Inflammatory macrophage treated with lipopolysaccharide for 1 hour (primary cell): ENCODE measurements at places on chromosomes 2 and 18.

GRCh38 chr2:172370821-172371455, 56.4 kb upstream of the ITGA6 start:
- no peak for DNase-seq

DNA sequence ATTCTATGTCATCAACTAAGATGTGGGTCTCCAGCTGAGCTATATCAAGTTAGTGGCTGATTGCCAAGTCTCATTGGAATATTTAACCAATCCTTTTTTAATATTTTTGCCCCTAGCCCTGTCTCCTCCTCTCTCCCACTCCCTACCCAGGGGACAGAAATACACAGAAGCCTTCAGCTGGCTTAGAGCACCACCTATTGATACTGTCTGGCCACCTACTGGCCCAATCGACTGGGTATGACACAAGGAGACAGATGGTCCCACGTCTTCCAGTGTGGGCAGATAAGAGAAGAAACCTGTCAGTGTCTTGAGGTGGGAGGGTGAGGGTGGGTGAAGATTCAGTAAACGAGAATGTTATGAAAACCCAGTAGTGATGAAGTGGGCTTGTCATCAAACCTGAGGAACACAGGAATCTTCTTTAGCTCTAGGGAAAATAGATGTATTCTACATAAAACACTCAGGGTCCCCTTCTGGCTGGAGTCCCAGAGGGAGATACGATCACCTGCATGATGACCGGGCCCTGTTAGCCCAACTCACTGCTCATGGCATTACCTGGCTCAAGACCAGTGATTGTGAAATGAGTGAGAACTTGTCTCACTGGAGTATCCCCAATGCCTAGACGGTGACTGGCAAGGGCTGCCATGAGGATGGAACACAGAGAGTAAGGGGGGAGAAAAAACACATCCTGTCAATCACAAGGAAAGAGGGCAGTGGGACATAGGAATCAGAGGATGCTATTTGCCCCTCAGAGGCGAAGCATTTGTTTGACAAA, 26.7 kb downstream of the POLR1A start:
- peak; percentile 59 for DNase-seq

DNA sequence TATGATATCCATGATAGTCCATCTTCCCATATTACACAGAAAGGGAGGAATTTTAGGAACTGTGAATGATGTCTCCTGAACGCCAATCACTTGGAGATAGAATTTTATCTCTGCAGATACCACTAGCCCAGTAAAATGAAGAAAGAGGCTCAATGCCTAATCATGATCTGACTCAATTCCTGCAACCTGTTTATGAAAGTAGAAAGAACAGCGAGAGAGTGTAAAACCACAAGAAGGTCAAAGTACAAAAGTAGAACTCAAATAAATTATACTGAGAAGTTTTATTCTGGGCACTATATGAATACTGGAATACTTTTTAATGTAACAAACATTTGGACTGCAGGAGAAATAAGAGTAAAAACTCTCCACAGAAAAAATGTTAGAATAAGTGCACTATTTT, 892.1 kb upstream of the DDX18 start:
- no peak for DNase-seq

GRCh38 chr2:100278986-100279385, 43.3 kb downstream of the LONRF2 start:
- DNase-seq: no peak

- no peak for DNase-seq
These were observed 54.8 kb downstream of the GBX2 start for GRCh38 chr2:236113425-236113824.

GRCh38 chr2:41806286-41806685, 241.5 kb upstream of the PKDCC start:
- DNase-seq: no peak

DNA sequence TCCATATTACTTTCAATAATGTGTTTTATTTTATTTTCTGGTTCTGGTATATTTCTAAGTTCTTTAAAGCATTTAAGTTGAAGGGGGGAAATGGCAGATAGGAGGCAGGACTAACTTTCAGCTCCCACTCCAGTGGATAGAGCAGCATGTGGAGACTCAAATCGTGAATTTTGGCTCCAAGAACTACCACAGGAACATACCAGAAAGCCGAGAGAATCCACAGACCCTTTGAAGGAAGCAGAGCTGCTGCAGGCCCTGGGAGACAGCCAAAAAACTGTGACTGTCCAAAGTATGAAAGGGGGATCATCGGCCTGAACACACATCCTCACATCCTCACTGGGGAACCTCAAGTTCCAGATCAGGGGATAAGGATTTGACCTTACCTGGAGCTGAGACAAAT, 207.6 kb upstream of the VWC2L start:
- no peak for DNase-seq

DNA sequence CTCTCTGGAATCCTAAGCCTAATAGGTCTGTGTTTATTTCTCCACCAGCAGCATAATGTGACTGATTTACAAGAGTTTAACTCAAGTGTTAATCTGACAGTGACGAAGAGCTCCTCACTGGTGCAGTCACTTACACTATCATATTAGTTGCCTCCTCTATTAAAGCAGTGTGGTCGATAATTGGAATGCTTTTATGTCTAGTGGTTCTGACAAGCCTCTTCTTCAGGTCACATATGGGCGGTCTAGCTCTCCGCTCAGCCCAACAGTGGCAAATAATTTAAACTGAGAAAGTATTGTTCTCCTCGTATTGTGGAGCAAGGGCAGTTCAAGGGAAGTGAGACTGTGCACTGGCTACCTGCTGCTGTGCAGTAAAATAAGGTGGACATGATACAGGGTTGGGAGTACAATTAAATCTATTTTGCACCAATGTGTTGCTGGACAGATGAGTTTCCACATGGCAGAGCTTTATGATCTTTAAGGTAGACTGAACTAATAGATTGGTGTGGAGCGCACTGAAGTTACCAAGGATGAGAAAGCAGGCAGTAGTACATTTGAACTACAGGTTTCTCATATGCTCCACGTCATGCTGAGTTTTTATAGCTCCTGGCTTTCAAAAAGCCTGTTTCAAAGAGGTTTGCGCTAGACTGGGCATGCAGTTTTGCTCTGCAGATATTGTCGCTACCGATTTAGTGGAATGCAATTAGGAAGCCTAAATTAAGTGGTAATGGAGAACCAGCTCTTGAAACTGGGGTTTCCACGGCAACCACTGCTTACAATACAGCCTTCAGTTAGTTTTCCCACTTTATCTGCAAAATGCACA, 151.7 kb upstream of the POU3F3 start:
- DNase-seq: no peak

DNA sequence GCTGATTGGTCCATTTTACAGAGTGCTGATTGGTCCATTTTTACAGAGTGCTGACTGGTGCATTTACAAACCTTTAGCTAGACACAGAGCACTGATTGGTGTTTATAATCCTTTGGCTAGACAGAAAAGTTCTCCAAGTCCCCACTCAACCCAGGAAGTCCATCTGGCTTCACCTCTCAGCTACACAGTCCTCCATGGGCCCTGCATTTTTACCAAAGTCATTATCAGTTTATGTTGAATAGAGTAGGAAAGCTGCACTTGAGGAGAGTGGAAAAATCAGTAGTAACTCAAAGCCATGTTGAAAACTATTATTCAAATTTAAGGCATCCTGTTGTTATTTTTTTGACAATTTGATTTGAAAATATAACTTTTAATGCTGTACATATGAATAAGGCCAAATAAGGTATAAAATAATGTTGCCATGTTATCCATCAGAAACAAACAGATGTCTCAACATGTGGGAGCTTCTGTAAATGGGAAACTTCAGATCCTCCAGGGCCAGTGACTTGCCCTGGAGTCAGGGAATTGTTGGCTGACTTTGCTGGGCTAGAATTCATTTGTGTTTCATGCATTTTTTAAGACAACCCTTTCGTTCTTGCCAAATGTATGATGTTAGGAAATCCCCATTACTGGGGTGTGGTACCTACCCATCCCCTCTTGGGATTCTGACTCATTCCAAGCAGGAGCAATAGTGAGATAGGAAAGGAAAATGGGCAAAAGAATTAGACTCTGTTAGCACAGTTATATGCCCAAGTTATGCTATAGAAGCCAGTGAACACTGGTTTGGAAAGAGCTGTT, 37.8 kb upstream of the CCDC195 start:
- no peak for DNase-seq

GRCh38 chr2:30195016-30195415, 36.3 kb upstream of the LBH start:
- no peak for DNase-seq

DNA sequence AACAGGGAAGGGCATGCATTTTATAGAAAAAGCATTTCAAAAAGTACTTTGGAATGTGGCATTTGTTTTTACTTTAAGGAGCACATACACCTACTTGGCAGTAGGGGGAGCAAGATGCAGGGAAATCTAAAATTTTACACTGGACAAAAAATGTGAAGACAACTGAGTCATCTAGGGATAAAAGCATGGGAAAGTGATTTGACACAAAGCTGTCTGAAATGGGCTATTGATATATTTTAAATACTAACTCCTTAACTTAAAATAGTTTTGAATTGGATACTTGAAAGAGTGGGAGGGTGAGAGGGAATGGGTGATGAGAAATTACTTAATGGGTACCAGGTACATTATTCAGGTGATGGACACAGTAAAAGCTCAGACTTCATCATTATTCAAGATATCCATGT, 15.8 kb downstream of the TMEM200C start:
- DNase-seq: peak; percentile 10

DNA sequence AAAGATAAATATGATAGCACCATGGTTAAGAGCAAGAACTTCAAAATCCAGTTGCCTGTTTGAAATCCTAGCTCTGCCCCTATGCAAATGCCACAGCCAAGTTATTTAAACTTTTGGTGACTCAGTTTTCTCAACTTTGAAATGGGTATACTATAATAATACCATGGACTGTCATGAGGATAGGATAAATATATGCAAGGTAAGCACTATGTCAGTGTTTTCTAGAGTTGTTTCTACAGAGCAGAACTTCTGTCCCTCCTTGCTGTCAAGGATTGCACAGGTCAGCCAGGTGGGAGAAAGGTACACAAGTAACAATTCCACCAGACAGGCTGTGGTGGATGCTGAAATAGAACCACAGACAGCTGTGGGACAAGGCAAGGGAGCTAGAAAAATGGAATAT, 55.7 kb upstream of the BOD1L2 start:
- no peak for DNase-seq

DNA sequence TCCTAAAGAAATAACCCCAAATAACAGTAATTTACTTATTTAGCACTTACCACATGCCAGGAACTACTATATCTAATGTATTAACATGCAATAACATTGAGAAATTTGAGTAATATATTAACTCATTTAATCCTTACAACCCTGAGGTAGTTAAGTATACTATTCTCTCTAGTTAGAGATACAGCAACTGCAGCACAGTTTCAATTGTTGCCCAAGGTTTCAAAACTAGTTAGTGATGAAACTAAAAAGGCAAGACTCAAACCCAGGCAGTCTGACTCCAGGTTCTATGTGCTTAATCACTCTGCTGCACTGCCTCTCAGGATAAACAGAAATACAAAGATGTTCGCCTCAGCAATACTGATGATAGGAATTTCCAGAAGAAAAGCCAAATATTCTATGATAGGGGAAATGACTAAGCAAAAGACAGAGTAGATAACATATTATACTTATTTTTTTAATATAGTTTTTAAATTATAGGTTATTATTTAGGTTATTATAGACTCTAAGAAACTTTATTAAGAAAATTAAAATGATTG, 88.0 kb downstream of the SS18 start:
- no peak for DNase-seq

GRCh38 chr2:69565431-69565839, 78.1 kb downstream of the AAK1 start:
- DNase-seq: peak; percentile 35

DNA sequence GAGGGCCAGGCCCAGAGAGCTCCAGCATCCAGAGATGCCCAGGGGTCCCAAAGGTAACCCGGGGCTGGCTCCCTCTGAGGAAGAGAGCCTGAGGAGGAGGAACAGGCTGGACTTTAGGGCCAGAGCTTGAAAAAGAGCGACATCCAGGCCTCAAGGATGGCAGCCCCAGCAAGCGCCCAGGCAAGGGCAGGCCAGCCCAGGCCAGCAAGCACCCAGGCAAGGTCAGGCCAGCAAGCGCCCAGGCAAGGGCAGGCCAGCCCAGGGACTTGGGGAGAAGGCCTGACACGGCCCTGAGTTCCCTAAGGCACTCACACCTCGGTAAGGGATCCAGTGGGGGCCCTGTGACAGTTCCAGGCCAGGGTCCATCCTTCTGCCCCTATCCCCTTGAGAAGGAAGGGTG, 30.4 kb downstream of the DBI start:
- DNase-seq: no peak

- DNase-seq: no peak
These were observed 283.3 kb upstream of the THUMPD2 start for GRCh38 chr2:40062381-40062780.

DNA sequence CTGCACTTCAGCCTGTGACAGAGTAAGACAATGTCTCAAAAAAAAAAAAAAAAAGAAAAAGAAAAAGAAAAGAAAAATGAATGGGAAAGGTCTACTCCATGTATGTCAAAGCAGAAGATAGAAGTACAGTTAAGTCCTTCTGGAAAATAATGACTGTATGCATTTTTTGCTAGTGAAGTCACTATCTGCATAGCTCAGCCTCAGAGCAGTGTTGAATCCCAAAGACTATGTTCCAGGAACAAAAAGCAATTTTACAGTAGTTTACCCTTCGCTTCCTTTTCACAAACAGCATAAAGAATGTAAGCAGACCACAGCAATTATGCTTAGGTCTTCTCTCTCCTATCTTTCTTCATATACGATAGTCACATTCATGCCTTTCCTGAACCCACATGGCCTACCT, 497.4 kb downstream of the CMPK2 start:
- DNase-seq: no peak

GRCh38 chr2:42105330-42106256, 57.8 kb downstream of the PKDCC start:
- DNase-seq: peak; percentile 89

GRCh38 chr2:216773072-216773471, 77.7 kb upstream of the IGFBP5 start:
- DNase-seq: no peak

- no peak for DNase-seq
These were observed 48.8 kb downstream of the MAPRE2 start for GRCh38 chr18:35089891-35090550.

DNA sequence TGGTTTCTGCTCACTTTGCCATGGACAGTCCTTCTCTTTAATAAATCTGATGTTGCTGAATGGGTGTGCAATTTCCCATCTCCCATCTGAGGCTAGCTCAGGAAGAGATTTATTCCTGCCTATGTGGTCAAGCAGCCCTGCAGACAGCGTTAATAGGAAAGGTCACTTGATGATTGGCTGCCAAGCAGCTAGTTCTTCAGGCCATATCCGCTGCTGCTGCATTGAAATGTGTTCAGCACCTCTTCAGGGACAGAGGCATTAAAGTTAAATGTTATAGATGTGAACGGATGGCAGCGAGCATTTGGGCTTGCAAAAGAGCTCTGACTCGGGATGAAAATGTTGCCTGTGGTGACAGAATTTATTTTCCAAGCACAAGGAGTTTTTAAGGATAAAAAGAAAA, 474.2 kb downstream of the PIK3C3 start:
- no peak for DNase-seq

DNA sequence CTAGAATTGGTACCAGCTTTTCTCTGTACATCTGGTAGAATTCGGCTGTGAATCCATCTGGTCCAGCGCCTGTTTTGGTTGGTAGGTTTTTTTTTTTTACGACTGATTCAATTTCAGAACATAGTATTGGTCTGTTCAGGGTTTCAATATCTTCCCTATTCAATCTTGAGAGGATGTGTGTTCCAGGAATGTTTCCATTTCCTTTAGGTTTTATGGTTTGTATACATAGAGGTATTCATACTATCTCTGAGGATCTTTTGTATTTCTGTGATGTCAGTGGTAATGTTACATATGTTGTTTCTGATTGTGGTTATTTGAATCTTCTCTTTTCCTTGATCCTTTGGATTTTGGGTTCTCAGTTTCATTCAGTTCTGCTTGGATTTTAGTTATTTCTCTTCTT, 172.1 kb upstream of the ITGA4 start:
- DNase-seq: no peak
